Stimulated activated CD8-positive, alpha-beta memory T cell treated with anti-CD3 and anti-CD28 coated beads, Interleukin-12 subunit alpha, Interleukin-12 subunit beta, amount 100 ng/mL, for 4 hours (primary cell): ENCODE measurements at places on chromosomes 13 and 19.

- no peak for DNase-seq
Measured at GRCh38 chr13:31032528-31033113, 100.2 kb downstream of the TEX26 start.

- DNase-seq, result no peak
Measured at GRCh38 chr13:110520431-110521295, 40.9 kb downstream of the RAB20 start.

DNA sequence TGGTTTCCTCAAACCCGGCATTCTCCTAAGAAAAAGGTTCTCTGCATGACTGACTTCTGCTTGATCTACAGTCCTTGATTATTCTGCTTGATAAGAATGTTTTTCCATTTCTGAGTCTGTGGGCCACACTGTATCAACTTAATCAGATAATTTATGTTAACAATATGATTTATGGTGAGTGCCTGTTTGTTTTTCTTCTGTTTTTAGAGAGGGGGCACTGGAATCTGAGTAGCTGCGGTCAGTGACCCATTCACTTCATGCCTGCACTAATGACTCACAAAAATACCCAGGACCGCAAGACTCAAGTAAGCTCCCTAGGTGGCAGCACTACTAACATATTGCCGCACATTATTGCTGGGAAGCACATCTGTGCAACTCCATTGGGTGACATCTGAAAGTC, 542.3 kb upstream of the ATXN8OS start:
- no peak for DNase-seq

DNA sequence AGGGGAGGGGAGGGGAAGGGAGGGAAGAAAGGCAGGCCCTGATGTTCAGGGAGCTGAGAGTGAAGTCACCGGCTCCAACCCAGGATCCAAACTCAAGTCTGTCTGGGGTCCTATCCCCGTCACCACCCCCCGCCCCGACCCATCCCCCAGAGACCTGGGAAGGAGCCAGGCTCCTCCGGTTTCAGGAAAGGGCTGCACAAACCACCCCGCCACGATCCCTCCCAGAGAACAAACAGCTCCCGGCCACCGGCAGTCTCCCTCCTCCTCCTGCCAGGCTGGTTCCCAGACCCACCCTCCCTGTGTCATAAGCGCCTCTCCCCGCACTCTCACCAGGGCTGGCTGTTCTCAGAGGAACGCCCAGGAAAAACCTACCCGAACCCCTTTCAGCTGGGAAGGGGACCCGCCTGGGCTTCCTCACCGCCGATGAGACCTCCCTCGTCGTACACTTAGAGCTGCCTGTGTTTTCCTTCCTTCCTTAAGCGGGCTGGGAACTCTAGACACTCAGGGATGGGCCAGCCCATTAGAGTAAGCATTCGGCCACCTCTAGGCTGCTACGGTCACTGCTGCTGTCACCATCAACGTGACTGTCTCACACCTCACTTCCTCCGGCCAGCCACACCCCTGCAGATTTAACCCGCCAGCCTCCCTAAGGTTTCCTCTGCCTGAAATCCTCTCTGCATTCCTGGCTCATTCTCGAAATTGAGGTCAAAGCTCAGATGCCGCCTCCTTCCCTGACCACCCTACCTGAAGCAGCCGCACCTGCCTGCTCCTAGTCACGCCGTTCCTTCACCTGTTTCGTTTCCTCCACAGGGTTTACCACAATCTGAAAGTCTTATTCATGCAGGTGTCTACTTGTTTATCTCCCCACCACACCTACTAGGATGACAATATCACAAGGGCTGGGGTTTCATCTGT, 6.3 kb upstream of the RDH13 start:
- DNase-seq, result no peak

- no peak for DNase-seq
Measured at GRCh38 chr19:11949201-11949600, 15.6 kb upstream of the ZNF763 start.

DNA sequence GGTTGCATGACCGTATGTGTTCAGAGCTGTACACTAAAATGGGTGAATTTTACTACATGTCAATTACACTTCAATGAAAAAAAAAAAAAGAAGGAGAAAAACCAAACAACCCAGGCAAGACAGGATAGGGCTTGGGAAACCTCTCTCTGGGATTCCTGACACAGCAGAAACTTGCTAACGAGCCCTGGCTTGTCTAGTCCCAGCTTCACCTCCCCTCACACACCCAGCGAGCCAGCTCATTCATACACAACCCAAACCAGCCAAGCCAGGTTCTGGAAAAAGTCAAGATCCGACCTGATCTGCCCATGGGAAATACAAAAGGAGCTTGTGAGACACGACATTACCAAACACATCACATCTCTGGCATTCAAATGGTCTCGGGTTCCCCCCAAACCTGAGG, 3.7 kb upstream of the TECR start:
- DNase-seq, result no peak

GRCh38 chr13:74651121-74651520, 516.9 kb upstream of the KLF12 start:
- DNase-seq, result no peak

DNA sequence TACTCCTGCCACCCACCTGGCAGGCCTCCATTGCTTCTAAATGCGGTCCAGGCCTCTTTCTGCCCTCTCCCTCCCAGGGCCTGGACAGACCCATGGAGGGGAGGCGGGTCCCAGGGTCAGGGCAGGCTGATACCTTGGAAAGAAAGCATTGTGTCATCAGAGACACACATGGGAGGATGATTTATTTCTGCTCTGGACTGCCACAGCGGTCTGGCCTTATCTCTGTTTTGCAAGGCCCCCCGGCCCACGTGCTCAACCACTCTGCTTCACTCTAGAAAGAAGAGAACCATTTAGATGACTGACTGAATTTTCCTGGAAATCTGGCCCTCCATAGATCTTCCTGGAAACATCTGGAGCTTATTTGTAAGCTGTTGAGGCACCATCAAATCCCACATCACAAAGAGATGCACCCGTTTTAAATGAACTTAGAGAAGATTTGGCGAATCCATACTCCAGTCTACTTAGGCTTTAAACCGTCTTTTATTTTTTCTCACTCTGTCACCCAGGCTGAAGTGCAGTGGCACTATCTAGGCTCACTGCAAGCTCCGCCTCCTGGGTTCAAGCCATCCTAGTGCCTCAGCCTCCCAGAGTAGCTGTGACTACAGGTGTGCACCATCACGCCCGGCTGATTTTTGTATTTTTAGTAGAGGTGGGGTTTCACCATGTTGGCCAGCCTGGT, 48.3 kb upstream of the URI1 start:
- no peak for DNase-seq

DNA sequence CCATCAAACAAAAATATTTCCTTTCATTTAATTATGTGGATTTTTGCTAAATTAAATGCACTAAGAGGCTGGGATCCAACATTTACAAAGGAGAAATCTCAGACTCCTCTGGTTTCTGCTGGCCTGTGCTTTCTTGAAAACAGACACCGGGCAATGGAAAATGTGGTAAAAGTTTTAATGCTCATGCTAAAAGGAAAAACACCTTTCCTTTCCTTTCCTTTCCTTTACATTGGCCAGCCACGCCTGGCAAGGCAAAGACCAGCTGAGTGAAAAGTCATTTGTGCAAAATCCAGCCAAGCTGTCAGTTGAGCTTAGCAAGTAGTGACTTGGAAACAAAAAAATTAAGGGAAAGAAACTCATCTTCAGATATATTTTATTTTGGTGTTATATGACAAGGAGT, 240.3 kb downstream of the LACC1 start:
- DNase-seq, result no peak

DNA sequence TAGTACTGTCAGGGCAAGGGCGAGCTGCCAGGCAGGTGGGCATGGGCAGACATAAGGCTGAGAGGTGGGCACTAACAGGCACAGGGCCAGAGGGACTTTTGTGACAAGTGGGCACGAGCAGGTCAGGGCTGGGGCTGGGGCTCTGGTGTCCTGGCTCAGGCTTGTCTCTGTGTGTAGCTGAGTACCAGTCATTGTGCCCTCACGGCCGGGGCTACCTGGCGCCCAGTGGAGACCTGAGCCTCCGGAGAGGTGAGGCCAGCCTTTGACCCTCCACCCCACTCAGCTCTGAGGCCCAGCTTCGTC, 21.6 kb downstream of the LTBP4 start:
- no peak for DNase-seq
